ENCODE measurements at places on chromosomes 1 and 21. TPM values are rescaled to one million over a fixed set of nuclear protein-coding genes. Genes with fewer than 3 reads are reported as not detected.

GOLT1A gene
- total RNA-seq: 0.09 TPM

CD5L gene
- not detected for total RNA-seq

UQCRHL gene
- total RNA-seq: 13.7 TPM

FCER1A gene
- not detected for total RNA-seq

C1QC gene
- total RNA-seq: not detected

CFAP45 gene
- total RNA-seq: 1.5 TPM

CASQ2 gene
- not detected for total RNA-seq

CAMK1G gene
- total RNA-seq: not detected

C21orf58 gene
- total RNA-seq: 2.8 TPM

LCK gene
- 0.09 TPM for total RNA-seq

PDXK gene
- 64.1 TPM for total RNA-seq

ITGB2 gene
- under 0.01 TPM for total RNA-seq

HOOK1 gene
- total RNA-seq: not detected

SLAMF8 gene
- total RNA-seq: not detected

SPRR2E gene
- total RNA-seq: not detected

SGIP1 gene
- total RNA-seq: 19.7 TPM

USP1 gene
- total RNA-seq: 22.0 TPM

TCHHL1 gene
- not detected for total RNA-seq

CYP4A11 gene
- total RNA-seq: not detected

TPTE gene
- total RNA-seq: not detected

OR2T6 gene
- not detected for total RNA-seq

CFH gene
- 111 TPM for total RNA-seq

ABCG1 gene
- 41.6 TPM for total RNA-seq

UMODL1 gene
- not detected for total RNA-seq

LEMD1 gene
- not detected for total RNA-seq

PROX1 gene
- total RNA-seq: 3.1 TPM

RNF186 gene
- not detected for total RNA-seq

KCNJ6 gene
- under 0.01 TPM for total RNA-seq

Data from endothelial cell of coronary artery (primary cell).